ENCODE measurements at places on chromosomes 11 and 22. TPM values are rescaled to one million over a fixed set of nuclear protein-coding genes. Genes with fewer than 3 reads are reported as not detected.

Gene MEI1
- 0.12 TPM for total RNA-seq

Gene FOLR3
- total RNA-seq, result 5.5 TPM

Gene BEST1
- 0.60 TPM for total RNA-seq

Gene SCARF2
- 21.0 TPM for total RNA-seq

Gene TTC17
- total RNA-seq, result 45.6 TPM

Gene APOL2
- 49.6 TPM for total RNA-seq

Gene ELFN2
- not detected for total RNA-seq

Gene SNX19
- total RNA-seq, result 47.4 TPM

Gene SLC1A2
- 71.1 TPM for total RNA-seq

Gene OR8D4
- not detected for total RNA-seq

Gene GLB1L2
- 0.23 TPM for total RNA-seq

Gene CRYBA4
- total RNA-seq, result not detected

Gene MMP27
- 1.3 TPM for total RNA-seq

Gene MLC1
- total RNA-seq, result under 0.01 TPM

Gene UBQLNL
- 0.08 TPM for total RNA-seq

Gene OR4X2
- not detected for total RNA-seq

Gene KCNQ1OT1
- 2.1 TPM for total RNA-seq

Gene UBQLN3
- not detected for total RNA-seq

Gene CD59
- total RNA-seq, result 696 TPM

Gene SLC29A2
- 0.08 TPM for total RNA-seq

Gene OR51B4
- not detected for total RNA-seq

Gene RASD2
- not detected for total RNA-seq

Gene NNMT
- total RNA-seq, result 782 TPM

Gene KIAA0930
- 89.6 TPM for total RNA-seq

Gene DENND5A
- total RNA-seq, result 318 TPM

Gene CTR9
- 12.9 TPM for total RNA-seq

Gene SLC37A4
- total RNA-seq, result 9.7 TPM

Gene TRPC6
- under 0.01 TPM for total RNA-seq

Gene PDGFB
- 13.7 TPM for total RNA-seq

Gene PGGHG
- total RNA-seq, result 12.3 TPM

Gene NECTIN1
- 2.5 TPM for total RNA-seq

Gene APOL1
- 45.5 TPM for total RNA-seq

Gene JAML
- total RNA-seq, result not detected

Gene GRM5
- under 0.01 TPM for total RNA-seq

Gene STK33
- total RNA-seq, result 0.45 TPM

Gene NAP1L4
- 81.2 TPM for total RNA-seq

Gene C11orf98
- 54.1 TPM for total RNA-seq

Gene ZNF74
- 7.7 TPM for total RNA-seq

Gene CYTH4
- 0.23 TPM for total RNA-seq

Gene OR56B4
- not detected for total RNA-seq

Gene ZNF280B
- total RNA-seq, result 0.12 TPM

Gene KCNJ4
- not detected for total RNA-seq

Gene DGAT2
- total RNA-seq, result 0.60 TPM

Gene HBD
- total RNA-seq, result not detected

Gene LMNTD2
- 0.45 TPM for total RNA-seq

Gene GAB4
- total RNA-seq, result not detected

Gene P2RY6
- 0.12 TPM for total RNA-seq

Gene RTN4R
- total RNA-seq, result 0.23 TPM

Gene SCGB2A2
- total RNA-seq, result not detected

Gene FAT3
- 0.08 TPM for total RNA-seq
